ENCODE measurements at places on chromosomes 5 and 9.

DNA sequence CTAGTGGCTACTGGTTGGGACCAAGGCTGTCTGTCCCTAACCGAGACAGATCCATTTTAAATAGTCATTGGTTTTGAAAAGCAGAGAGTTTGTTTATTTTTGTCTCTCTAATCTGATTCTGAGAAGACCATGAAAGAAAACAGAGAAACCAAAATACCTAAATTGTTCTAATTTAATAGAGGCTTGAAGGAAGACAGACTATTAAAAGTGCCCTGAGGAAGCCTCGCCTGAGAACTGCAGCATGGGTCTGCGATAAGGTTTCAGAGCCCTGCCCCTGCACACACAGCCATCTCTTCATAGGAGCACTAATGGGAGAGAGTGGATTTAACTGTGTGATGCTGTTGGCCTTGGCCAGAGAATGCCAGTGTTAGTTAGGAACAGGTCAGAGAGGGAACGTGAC is 175.5 kb upstream of the SV2C start:
- no peak for DNase-seq

DNA sequence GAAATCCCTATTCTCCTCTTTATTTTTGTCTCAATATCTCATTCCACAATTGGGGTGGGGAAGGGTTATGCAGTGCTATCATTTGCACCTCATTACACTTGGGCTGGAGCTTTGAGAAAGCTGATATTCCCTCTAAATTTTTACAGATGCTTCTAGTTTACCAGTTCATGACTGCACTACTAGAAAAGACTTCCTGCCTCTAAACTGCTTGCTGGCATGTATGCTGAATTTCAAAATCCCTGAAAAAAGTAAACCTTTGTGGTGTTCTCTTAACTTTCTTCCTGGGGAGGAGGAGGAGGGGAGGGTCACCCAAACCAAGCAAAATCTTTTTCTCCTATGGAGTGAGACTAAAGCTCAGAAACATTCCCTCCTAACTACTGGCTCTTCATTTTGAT is 45.1 kb downstream of the BNC2 start:
- DNase-seq = no peak

DNA sequence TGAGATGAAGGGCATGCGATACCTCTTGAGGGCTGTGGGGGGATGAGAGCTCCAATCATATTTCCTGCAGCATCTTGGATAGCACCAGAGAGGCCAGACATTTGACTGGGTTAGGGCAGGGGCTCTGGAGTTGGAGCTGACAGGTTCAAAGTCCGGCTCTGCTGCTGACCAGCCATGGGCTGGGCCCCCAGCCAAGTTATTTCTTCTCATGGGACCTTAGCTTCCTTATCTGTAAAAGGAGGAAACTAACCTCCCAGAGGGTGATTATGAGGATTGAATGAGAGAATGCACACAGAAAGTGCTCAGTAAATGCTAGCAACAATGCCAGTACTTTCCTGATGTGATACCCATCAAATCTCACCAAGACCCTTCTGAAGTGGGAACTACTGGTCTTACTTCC is 65.2 kb upstream of the SLC25A51 start:
- DNase-seq = no peak

GRCh38 chr9:127756233-127756632 is 21.1 kb upstream of the TOR2A start:
- no peak for DNase-seq

DNA sequence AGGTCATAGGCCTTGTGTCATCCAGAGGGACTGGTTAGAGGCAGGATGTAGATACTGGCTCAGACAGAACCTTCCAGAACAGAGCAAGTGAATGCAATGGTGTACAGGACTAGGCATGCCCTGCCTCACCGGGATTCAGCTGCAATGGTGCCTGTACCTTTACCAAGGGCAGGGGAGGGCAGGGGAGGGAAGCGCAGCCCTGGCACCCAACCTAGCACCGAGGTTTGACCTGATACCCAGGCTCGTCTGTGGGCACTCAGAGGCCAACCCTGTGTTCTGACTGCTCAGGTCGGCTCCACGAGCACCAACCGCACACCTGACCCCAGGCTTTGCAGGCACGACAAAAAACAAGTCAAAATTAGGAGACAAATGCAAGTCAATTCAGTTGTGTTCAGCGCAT is 47.3 kb upstream of the GFPT2 start:
- DNase-seq = no peak

DNA sequence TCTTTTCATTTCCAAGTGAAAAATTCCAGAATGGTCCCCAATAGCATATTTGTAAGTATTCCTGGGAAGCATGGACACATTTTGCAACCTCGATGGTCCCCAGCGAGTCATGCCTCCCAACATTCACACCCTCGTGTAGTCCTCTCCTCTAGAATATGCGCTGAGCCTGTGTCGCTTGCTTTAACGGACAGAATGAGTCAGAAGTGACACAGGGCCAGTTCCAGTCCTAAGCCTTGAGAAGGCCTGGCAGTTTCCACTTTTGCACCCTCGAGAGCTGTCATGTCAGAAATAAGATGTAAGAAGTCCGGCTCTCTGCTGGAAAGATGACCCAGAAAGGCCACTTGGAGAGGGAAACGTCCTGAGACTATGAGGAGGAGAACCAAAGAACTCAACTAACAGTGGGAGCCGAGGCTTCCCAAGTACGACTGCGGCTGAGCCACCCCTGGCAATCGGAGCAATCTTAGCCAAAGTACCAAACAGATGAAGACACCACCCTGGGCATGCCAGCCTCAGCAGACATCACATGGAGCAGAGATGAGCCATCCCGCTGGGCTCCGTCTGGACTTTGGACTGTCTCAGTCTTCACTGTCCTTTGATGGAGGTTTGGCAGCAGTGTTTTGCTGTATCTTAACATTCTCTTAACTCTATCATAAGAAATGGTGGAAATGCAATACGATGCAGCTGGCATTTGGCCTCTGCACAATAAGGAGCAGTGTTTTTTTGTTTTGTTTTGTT is 42.6 kb upstream of the GFPT2 start:
- DNase-seq = no peak

- no peak for DNase-seq
Measured at GRCh38 chr9:19294219-19294618, 63.7 kb downstream of the DENND4C start.

DNA sequence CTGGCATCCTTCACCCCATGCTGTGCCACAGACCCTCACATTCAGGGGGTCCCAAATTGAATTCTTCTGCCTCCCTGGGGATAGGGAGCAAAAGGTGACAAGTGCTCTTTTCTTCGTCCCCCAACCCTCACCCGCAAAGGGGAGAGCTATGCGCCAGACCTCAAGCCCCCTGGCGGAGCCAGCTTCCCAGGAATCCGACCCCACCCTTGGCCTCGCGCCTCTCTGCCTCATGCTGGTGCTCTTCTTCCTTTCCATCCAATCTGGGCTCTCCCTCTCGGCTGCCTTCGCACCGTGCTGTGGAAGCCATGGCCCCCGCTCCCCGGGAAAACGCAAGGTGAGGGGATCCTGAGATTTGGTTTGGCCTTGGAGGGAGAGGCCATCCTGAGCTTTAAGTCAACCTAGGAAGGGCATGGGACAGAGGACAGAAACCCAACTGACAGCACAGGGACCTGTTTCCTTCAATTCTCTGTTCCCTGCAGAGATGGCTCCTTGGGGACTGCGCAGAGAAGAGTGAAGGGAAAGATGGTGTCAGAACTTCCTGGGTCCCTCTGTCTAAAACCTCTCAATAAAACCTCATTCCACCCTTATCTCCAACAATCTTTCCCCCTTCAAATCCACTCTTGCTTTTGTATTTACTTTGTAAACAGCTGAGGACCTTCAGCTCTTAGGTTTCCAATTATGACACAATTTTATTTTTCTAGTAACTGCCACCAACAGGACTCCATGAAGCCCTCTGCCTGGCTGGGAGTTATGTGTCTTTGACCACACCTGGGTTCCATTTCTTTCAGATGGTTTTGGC is 36.3 kb upstream of the CRB2 start:
- no peak for DNase-seq

- DNase-seq = no peak
Measured at GRCh38 chr9:92911511-92912475, 34.0 kb upstream of the ZNF484 start.

- DNase-seq = no peak
Measured at GRCh38 chr5:16321284-16321683, 141.7 kb upstream of the MARCHF11 start.

- no peak for DNase-seq
Measured at GRCh38 chr5:168770036-168770498, 190.9 kb upstream of the PANK3 start.

DNA sequence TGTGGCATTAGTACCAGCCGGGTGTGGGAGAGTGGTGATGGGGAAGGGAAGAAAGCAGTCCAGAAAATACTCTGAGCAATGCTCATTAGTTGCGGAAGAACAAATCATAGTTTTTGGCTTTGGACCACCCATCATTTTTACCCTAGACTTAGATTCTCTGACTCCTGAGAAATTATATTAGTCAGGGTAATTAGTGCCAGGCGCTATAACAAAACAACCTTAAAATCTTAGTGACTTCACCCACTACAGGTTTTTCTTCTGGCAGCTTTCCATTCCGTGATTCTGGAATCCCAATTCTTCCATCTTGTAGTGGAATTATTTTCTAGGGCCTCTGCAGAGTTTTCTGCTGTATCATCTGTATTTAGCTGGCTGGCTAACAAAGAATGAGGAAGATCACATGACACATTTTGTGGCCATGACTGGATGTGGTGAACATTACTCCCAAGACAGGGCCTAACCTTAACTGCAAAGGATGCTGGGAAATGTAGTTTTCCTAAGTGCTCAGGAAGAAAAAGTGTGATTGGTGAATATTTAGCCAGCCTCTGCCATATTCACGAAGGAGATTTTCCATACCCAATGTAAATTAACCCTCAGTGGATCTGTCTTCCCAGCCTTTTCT is 373.0 kb upstream of the MEF2C start:
- no peak for DNase-seq

DNA sequence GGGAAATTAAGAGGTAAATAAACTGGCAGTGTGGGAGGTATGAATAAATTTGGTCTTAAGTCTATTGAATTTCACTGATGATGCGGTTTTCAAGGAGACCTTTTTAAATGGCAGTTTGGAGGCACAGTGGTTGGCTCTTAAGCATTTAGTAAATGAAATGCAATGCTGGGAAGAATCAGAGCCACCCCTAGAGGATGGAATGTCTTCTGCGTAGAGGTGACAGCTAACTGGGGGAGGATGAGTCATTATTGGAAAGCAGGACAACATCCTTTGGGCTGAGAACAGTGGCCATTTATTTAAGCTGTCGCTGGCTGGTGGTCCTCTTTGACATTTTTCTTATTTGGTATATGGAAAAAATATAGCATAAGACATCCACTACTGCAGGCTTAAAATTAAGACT is 163.2 kb downstream of the SH3GL2 start:
- no peak for DNase-seq

DNA sequence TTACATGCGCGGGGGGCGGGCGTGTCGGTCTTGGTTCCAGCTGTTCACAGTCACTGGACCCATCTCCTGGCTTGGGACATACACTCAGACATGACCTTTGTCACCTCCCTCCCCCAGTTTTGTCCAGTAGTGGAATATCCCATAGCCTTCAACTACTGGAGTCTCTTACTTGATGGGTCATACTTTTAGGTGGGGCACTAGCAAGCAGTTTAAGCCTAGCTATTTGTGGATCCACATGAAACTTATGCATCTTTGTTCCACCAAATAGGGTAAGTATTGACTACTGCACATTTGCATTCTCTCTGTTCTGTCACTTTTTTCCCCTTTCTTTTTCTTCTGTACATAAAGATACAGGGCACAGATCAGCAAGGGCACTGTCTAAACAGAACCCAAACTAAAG is 15.4 kb upstream of the MAMDC2 start:
- DNase-seq = no peak

DNA sequence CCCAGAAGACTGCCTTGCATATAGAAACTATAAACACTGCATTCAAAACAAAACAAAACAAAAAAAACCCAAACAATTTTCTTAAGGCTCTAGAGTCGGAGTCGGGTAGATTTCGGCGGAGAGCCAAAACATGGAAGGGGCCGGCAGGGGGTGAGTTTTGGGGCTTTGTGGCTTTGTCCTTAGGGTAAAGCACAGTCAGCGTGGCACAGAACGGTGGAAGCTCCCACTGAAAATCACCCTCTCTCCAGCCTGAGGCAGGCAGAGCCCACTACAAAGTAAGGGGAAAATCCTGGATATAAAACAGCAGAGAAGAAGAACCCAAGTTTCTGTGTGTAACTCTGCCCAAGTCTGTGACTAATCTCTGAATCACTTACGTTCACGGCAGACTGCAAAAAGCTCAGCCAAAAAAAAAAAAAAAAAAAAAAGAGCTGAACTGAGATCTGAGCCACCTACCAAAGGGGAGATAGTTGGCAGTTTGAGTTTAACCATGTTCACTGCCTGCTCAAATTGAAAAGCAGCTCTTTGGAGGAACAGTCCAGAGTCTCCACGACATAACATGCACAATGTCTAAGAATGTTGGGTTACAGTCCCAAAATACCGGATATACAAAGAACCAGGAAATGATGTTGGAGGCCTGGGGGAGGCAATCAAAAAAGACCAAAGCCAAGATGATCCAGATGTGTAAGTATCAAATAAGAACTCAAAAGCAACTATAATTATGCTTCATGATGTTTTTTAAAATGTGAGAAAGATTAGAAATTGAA is 26.6 kb upstream of the OR2K2 start:
- DNase-seq = no peak

DNA sequence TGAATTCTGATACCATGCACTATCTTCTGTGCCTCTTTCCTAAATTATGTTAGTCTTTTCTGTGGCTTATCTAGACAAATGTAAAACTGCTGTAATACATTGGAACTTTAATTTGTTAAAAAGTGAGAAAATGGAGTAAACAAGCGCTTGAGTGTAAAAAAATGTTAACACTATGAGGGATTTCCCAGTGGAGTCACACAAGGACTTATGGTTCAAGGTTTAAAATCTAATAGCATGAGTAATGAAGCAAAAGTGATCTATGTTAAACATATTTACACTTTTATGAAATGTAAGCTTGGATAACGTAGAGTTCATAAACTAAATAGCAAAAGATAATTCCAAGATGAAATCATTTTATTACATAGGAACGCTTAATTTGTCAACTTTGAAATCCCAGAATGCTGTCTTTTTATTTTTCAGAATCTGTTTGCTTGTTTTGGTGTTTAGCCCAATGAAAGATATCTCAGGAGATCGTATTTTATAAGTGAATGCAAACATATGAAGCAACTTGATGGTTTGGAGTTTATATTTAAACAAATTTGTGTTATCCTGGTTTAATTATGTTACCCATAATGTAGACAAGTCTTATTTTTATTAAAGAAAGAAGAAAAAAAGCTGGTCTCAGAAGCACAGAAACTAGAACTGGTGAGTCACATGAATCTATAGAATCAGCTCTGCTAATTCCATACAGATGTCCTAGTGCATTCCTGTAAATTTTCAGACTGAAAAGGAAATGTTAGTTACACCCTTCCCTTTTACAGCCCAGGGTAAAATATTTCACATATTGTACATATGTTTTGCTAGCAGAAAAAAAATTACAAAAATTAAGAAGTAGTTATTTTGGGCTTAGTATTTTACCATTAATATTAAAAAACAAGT is 34.2 kb upstream of the FBN2 start:
- DNase-seq = no peak

- DNase-seq = no peak
Measured at GRCh38 chr9:16304301-16304700, 566.2 kb downstream of the BNC2 start.

GRCh38 chr5:31078956-31079355 is 114.5 kb upstream of the CDH6 start:
- DNase-seq = no peak
